ENCODE measurements at places on chromosomes 2 and 18. TPM values are rescaled to one million over a fixed set of nuclear protein-coding genes. Genes with fewer than 3 reads are reported as not detected.

Gene COL3A1
- 914 TPM for polyA plus RNA-seq

Gene PIGN
- 30.3 TPM for polyA plus RNA-seq

Gene MC4R
- polyA plus RNA-seq = 0.35 TPM

DNA sequence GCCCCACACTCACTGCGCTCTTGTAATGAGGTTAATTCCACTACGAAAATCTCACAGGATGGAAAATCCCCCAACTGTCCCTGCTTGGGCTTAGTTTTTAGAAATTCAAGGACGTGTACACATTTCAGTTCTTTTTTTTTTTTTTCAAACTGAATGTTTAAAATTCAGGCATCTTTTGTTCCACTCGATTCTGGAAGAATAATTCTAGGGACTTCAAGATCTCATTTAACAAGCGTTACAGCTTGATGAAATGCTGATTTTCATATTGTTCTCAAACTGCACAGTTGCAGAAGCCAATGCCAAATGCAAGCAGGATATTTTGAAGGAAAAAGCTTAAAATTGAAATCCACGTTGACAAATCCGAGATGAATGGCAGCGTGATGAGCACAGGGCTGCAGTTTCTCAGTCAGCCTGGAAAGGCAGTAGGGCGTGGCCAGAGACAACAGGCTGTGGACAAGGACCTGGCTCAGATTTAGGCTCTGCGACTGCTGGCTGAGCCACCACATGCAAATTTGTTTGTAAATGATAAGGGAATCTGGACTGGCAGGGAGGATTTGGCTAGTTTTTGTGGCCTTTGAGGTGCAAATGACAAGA lies 128.1 kb upstream of the MYCN start:
- no peak for DNase-seq

DNA sequence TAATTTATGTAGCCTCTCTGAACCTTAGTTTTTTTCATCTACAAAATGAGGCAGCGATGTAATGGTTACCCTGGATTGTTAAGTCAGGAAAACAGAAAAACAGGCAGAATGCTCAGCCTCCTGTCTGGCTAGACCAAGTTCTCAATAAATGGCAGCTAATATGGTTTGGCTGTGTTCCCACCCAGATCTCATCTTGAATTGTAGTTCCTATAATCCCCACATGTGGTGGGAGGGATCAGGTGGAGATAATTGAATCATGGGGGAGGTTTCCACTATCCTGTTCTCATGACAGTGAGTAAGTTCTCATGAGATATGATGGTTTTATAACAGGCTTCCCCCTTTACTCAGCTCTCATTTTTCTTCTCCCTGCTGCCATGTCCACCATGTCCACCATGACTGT lies 220.0 kb downstream of the CMPK2 start:
- DNase-seq = no peak

- DNase-seq = no peak
Measured at GRCh38 chr2:20224164-20224715, 690 bp downstream of the SDC1 start.

Gene HOXD4
- 60.4 TPM for polyA plus RNA-seq

GRCh38 chr2:134715932-134716643 lies 2.7 kb downstream of the TMEM163 start:
- DNase-seq = no peak

DNA sequence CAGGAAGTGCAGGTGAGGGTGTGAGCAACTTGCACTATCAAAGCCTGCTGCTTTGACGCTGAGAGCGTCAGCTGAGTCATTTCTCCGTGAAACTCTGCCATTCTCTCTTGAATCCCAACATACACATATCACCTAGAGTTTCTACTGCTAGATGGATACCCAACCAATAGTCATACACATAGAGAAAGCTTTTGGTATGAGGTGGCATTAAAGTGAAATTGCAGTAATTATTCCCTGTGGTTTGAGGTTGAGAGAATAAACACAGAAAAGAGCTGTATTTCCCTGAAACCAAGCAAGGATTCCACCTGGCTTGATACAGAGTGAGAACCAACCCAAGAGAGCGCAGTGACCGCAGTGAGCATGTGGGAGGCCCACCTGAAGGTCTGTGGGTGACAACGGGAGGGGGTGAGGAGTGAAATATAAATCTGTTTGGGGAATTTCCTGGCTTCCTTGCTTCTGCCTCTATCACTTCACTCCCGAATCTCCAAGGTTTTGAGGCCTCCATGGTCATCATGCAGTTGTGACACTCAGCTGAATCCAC lies 28.8 kb upstream of the TMEM18 start:
- no peak for DNase-seq

Gene PLGLB1
- polyA plus RNA-seq = 27.6 TPM

Gene CEP192
- polyA plus RNA-seq = 46.6 TPM
